ENCODE measurements at places on chromosomes 7 and 10.

DNA sequence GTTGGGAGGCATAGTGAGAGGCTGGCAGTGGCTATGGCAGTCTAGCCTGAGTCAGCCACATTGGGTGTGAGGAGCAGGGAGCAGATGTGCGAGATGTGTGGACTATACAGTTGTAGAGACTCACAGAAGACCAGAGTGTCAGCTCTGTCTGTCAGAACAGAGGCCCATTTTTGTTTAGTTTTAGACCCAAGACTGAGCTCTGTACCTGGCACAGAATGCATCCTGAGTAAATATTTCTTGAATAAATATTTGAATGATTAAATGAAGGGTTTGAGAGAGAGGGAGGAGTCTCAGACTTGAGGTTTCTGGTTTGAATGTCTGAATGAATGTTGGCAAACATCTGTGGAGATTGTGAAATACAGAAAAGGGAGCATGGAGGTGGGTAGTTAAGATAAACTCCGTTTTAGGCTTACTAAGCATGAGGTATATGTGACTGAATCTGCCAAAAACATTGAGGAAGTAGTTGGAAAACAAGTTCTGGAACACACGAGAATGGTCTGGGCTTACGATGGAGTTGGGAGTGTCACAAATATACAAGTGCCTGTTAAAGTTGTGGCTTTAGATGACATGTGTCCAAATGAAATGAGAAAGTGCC is 3.6 kb downstream of the SEC23IP start:
- DNase-seq, result peak; percentile 4

- no peak for DNase-seq
Observed at GRCh38 chr7:157138101-157138423, 664 bp upstream of the UBE3C start.

- DNase-seq, result no peak
Observed at GRCh38 chr10:114507449-114507848, 103.1 kb upstream of the AFAP1L2 start.

DNA sequence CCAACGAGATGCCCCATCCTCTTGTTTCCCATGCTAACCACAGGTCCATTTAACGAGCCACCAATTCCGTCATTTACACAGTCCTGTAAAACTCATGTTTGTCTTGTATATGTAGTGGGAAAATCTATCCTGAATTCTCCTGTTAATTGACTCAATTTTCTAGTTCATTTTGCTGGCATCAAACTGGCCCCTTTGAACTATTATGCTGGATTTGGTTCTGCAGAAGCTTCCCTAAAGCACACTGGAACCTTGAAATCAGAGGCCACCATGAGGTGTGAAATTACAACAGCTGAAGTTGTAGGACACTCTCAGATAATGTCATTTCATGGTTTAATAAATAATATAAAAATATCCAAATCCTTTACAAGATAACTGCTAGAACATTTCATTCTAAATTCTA is 129.8 kb upstream of the AKR1E2 start:
- no peak for DNase-seq
